ENCODE measurements at places on chromosomes 3 and 15. TPM values are rescaled to one million over a fixed set of nuclear protein-coding genes. Genes with fewer than 3 reads are reported as not detected.
A peak's percentile ranks its signal among the peaks of the same experiment; 100 is the strongest.

DNA sequence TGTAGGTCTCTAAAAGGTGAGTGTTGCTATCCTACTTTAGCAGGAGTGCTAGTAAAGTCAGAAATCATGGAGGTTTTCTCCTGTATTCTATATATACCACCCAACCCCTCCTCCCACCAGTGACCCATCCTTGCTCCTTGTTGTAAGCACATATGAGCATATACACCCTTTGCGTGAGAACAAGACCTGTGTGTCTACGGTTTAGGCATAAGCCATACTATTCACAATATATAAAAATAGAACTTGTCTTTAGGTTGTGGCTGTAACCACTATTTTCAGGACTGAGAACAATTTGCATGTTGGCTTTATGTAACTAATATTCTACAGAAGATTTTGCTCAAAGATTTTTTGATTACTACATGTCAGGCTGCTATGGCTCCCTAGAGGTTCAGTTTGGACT lies 59.1 kb upstream of the TOP2B start:
- no peak for DNase-seq

The CHST13 gene
- not detected for total RNA-seq

The GOLGA6L4 gene
- not detected for total RNA-seq

GRCh38 chr3:38165722-38166387 lies 518 bp downstream of the OXSR1 start:
- DNase-seq = no peak

DNA sequence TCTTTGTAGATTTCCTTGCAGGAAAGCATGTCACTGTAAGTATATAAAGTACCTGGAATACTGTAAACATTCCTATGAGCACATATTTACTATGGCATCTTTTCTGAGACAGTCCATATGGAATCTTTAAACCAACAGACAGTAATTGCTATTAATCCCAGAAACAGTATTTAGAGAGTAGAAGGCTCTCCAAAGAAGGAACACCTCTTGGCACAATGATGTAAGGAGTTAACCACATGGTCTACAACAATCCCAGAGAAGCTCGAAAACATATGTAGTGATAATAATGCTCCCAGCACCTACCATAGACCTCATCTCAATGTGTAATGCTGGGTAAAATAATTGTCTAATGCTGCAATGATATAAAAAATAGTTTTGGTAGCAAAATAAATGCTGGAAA lies 95.8 kb upstream of the IL12A start:
- no peak for DNase-seq

GRCh38 chr15:98402486-98402885 lies 245.9 kb upstream of the IGF1R start:
- no peak for DNase-seq

The GOLGA6L7 gene
- not detected for total RNA-seq

DNA sequence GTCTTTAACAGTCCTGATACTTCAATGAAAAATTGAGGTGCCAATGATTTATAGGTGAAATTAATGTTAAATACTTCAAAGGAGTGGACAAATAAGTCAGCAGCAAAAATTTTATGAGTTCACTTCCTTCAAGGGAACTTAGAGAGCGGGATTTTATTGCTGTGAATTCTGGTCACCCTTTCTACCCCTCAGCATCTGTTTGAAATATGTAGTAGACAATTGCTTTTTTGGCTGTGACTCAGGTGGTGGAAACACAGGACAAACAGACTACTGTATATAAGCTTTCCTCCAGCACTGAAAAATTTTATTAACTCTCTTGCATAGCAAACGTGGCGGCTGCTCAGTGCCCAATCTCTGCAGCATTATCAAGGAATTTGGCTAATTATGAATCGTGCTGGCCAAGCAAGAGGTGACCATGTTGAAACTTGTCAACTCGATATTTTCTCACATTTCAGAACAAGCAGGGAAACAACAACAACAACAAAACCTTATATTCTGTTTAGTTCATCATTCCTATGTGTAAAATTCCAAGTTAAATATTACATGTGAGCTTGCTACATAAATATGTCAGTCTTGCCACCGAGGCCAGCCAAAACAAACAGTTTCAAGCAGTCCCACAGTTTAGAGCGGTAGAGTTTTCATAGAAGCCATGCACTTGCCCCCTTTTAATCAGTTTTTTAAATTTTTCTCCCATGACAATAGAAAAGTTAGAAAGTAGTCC lies 420.2 kb downstream of the FOXP1 start:
- peak; percentile 5 for DNase-seq

GRCh38 chr15:45657764-45658545 lies 23.1 kb downstream of the SQOR start:
- no peak for DNase-seq

GRCh38 chr3:182692695-182693094 lies 100.6 kb upstream of the ATP11B start:
- DNase-seq = no peak

The MAGEL2 gene
- total RNA-seq = not detected

DNA sequence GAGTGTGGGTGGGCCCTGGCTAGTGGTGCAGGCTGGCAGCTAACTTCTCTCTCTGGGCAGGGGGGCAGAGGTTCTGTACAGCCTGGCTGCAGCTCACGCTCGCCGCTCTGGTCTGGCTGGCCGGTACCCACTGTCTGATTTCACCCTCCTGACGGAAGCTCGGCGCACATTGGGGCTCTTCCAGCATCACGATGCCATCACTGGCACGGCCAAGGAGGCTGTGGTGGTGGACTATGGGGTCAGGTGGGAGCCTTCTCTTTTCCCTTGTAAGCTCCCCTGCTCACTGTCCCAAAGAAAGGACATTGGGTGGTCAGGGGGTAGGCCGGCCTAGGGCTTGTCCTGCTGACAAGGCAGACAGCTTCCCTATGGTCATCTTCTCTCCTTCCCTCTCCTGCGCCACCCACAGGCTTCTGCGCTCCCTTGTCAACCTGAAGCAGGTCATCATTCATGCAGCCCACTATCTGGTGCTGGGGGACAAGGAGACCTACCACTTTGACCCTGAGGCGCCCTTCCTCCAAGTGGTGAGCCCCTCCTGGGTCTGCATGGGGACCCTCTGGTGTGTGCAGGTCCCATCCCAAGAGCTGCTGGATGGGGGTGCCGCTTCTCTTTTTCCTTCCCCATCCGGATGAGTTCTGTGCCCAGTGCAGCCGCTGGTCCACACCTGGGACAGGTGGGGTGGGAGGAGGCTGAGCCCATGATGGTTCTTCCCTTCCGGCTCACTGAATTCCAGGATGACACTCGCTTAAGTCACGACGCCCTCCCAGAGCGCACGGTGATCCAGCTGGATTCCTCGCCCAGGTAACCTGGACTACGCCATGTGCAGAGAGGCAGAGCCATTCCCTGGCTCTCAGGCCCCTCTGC lies 7.6 kb downstream of the MAN2A2 start:
- DNase-seq = no peak

- no peak for DNase-seq
Measured at GRCh38 chr3:4406746-4407568, 60.1 kb downstream of the SUMF1 start.

The CLDND1 gene
- 53.0 TPM for total RNA-seq

The MAGI1 gene
- 3.7 TPM for total RNA-seq

DNA sequence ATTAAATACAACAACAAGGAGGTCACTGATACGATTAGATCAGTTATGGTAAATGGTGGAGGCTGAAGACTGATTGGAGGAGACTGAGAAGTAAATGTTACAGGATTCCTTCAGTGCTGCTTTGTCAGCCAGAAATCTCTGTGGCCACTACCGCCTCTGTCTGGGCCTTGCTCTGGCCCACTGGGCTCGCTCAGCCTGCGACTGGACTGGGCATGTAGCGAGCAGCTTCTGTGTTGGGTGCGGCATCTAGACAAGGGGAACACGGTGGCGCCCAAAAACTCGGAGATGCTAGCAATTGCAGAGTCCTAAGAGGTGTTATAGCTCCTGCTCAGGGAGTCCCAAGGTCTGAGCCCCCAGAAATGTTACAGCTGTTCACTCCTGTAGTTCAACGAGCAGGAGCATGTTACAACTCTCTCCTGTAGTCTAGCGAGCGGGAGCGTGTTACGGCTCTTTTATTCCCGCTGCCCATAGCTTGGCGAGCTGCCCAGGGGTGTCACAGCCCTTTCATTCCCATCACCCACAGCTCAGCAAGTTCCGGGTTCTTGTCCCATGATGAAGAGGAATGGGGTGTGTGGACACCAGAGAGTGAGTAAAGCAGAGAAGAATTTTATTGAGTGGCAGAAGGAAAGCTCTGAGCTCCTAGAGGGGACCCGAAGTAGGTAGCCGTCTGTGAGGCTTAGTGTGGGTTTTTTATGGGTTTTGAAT lies 24.7 kb downstream of the SLC15A2 start:
- DNase-seq = no peak
